IMR-90 (cell line): ENCODE measurements at places on chromosomes 13 and 19. TPM values are rescaled to one million over a fixed set of nuclear protein-coding genes. Genes with fewer than 3 reads are reported as not detected.

HNRNPM gene
- 75.6 and 90.5 TPM in 2 replicates for total RNA-seq

- DNase-seq, result no peak
These were observed 37.9 kb downstream of the SOX1 start for GRCh38 chr13:112104881-112105234.

DNA sequence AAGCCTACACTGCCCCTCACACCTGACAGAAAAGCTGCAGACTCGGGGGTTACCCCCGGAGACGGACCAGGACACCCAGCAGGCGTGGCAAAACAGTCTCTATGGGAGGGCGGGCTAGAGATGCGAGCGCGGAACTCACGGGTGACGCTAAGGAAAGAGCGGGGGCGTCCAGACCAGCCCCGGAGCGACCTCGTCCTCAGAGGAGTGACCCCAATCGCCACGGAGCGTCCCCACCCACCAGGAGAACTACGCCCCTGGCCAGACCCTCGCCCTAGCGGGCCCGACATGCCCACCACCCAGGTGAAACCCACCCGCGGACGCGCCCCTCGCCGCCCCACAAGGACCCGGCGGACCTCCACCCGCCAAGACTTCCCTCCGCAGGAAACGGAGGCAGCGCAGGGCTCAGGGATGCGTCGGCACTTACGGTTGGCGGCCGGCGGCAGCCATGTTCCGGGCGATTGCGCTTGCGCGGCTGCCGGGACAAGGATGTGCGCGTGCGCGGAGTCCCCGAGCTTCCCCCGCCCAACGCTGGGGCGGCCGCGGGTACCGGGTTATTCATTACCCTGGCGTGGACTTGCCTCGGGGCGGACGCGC is at the start of gene ZNF329:
TSS of gene ZNF329 (minus strand) at position 462 of the 594 bp plus-strand sequence. CDS start 21,286 bp downstream, outside the sequence.
- DNase-seq, result peak; percentile 76

GRCh38 chr19:13902993-13903555 is 2.8 kb downstream of the BRME1 start:
- DNase-seq, result no peak

- DNase-seq, result peak; percentile 67
These were observed 5.9 kb downstream of the MED16 start for GRCh38 chr19:887072-887471.

- no peak for DNase-seq
These were observed 5.7 kb downstream of the SOX1 start for GRCh38 chr13:112072534-112073244.

VSTM2B gene
- not detected in 2 replicates for total RNA-seq

GRCh38 chr13:105341256-105341655 is 1194.2 kb downstream of the EFNB2 start:
- DNase-seq, result no peak

- DNase-seq, result peak; percentile 11
These were observed 23.2 kb downstream of the ANKRD27 start for GRCh38 chr19:32651729-32652140.

DNA sequence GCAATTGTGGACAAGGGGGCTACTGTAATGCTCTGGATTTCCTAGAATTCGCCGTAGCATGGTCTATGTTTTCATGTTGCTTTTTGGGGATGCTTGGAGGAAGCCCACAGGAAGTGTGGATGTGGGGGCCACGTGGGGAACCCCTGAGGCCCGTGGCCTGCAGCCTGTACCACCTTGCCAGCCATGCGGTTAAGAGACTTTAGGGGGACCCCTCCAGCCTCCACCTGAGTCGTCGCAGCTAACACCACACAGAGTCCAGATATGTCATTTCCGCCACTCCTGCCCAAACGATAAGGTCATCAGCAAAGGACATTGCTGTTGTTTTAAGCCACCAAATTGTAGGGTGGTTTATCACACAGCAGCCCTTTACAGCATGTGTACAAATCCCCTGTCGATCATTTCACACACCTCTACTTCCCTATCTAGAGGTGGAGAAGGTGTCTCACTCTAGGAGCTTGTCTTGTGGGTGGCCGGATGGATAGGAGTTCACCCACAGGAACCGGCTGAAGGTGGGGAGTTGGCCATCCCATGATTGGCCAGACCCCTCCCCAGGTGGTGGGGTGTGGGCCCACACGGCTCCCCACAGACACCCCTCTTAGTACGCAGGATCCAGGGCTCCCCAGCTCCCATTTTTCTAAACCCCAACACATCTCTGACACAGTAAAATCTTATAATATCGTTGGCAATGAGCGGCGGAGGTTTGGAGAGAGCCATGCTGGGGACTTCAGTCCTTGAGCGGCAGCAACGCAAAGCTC is 226.7 kb downstream of the TEX29 start:
- no peak for DNase-seq

TSPAN16 gene
- not detected in 2 replicates for total RNA-seq

ATXN8OS gene
- total RNA-seq, result not detected in 2 replicates

- DNase-seq, result peak; percentile 40
These were observed 73.0 kb downstream of the IPO5 start for GRCh38 chr13:98026457-98026857.

TMED1 gene
- 32.8 and 37.6 TPM in 2 replicates for total RNA-seq

SPACA4 gene
- not detected in 2 replicates for total RNA-seq

C19orf85 gene
- not detected in 2 replicates for total RNA-seq

DNA sequence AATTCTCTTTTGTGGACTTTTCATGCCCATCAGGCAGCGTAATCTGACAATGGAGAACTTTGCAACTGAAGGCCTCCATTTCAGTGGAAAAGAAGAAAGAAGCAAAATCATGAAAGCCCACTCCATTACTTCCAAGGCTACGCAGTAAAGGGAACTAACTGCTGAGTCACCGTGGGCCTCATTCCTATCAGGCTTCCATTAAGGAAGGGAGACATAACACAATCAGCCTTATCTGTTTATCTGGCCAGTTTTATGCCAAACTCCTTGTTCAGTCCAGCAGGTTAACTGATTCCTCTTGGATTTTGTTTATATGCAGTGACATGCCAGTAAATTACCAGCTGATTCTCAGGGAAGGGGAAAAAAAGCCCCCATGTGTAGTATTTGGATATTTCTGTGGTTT is 56.8 kb upstream of the KATNAL1 start:
- DNase-seq, result peak; percentile 60

- no peak for DNase-seq
These were observed 222.5 kb downstream of the OXGR1 start for GRCh38 chr13:96771486-96772367.
